Mesothelial cell of epicardium (in vitro differentiated cells): ENCODE measurements at places on chromosomes 11 and 22. TPM values are rescaled to one million over a fixed set of nuclear protein-coding genes. Genes with fewer than 3 reads are reported as not detected.

DNA sequence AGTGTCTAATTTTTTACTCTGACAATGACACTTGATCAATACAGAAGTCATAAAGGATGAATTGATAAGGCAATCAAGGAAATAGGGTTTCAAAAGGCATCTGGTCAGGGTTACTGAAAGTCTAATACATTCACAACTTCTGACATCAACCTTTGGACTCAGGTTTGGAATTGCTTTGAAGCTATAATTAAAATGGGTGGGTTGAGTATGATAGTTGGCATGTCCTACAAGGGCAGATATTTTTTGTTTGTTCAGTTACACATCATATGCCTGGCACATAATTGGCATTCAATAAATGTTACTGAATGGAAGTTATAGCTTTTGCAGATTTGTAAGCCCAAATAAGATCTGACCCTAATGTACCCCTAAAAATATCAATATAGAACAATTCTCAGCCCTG is 7.3 kb upstream of the FUT4 start:
- DNase-seq, result no peak

- no peak for DNase-seq
Measured at GRCh38 chr11:64518928-64519327, 72.1 kb upstream of the SLC22A12 start.

DNA sequence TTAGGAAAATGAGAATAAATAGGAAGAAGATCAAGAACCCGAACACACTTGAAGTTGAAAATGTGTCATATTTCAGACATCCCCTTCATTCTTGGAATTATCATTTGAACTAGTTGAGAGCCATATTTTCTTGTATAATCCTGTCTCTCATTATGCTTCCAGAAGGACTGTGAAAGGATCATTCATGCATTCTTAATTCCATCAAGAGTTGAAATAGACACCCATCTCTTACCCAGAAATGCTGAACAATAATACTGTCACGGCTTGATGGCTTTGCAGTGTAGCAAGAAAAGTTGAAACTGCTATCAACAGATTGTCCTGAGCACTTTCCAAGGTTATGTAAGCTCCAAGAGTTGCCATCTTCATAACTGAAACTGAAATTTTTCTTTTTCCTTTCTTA is 79.7 kb downstream of the ARHGAP42 start:
- no peak for DNase-seq

HPX gene
- 5.2 to 9.9 TPM (median 9.5 TPM) in 3 replicates for total RNA-seq
